HCT116 (cell line): ENCODE measurements at places on chromosomes 4 and X.

DNA sequence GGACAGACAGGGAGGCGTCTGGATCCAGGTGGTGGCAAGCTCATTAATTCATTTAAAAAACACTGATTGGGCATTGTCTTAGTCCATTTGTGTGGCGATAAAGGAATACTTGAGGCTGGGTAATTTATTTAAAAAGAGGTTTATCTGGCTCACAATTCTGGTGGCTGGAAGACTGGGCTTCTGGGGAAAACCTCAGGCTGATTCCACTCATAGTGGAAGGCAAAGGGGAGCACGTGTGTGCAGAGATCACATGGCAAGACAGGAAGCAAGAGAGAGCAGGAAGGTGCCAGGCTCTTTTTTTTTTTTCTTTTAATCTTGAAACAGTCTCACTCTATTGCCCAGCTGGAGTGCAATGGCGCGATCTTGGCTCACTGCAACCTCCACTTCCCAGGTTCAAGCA lies 100.2 kb upstream of the METTL14 start:
- no peak overlapping the region for H3K27ac ChIP-seq
- no peaks in the 10 kb centered on the region for H3K27me3 ChIP-seq

DNA sequence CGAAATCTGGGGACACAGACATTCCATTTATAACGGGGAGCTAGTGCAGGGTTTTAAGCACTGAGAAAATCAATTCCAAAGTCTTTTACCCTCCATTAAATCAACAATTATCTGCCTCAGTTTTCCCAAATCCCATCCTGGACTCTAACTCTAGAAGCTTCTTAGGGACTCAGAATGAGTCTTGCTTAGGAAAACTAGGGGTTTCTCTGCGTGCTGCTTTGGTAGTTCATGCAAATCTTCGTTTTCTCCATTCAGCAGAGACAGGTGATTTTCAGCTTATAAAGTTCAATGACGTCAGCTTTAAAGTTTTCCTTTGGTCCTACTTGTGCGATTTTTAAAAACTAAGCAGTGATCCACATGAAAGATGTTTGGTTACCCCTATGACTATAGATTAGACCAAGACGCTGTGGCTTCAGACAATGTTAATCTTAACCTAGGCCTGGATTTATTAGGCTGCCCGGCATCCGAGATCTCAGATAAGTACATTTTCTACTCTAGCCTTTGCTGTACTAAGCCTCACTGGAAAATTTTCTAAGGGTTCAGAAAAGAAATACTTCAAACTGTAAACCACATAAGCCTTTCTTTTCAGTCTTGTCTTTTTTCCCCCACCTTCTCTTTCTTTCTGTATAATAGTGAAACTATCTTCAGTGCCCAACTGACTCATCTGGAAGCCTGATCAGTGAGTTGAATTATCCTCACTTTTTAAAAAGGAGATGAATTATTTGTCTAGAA lies 121.4 kb upstream of the GATB start:
- no peak overlapping the region for H3K4me3 ChIP-seq
- H3K27ac ChIP-seq: no peak overlapping the region
- H3K4me1 ChIP-seq: no peaks in the 10 kb centered on the region
- no peaks in the 10 kb centered on the region for H3K36me3 ChIP-seq
- H3K27me3 ChIP-seq: no peaks in the 10 kb centered on the region

GRCh38 chr4:123835831-123836590 lies 439.4 kb downstream of the SPRY1 start:
- H3K36me3 ChIP-seq: no peaks in the 10 kb centered on the region
- no peak for DNase-seq
- no peak overlapping the region for H3K27ac ChIP-seq

DNA sequence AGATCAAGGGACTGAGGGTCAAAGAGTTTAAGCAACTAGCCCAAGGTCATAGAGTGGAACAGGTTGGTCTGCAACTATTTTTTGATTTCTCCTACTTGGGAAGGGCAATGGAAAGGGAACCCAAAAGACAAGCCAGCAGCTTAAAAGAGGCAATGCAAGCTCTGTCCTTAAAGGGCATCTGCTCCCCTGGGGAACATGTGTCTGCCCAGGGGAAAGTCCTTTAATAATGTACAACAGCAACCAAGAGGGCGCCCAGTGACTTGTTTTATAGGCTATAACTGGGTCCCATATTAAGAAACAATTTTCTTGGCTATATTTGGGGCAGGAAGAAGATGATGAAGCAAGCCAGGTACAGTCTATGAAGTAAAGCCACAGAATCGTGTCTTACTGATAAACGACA lies 54.7 kb upstream of the RBM47 start:
- H3K4me1 ChIP-seq: peaks cover 4% of the 10 kb centered on the region
- H3K36me3 ChIP-seq: no peaks in the 10 kb centered on the region
- no peak for DNase-seq
- H3K27ac ChIP-seq: no peak overlapping the region
- no peak overlapping the region for H3K4me3 ChIP-seq
- H3K27me3 ChIP-seq: no peaks in the 10 kb centered on the region

DNA sequence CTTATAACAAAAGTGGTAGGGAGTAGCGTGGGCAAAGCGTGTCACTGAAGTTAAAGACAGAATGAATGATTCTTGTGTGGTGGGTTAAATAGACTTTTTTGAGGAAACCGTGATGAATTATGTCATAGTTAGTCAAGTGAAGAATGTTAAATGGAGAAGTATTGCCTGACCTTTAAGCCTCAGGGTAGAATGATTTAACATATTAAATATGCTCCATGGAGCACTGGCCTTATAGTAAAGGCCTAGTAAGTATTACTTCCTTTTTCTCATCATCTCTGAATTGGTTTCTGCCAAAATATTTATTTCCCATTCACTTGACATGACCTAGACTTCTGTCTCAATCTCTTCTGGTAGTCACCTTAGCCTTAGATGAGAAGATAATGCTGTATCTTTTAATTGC lies 23.7 kb downstream of the MAGEB1 start:
- no peaks in the 10 kb centered on the region for H3K27me3 ChIP-seq
- H3K27ac ChIP-seq: no peak overlapping the region
- no peaks in the 10 kb centered on the region for H3K4me1 ChIP-seq

GRCh38 chr4:165851256-165851655 lies 21.8 kb upstream of the TLL1 start:
- no peak for DNase-seq
- no peak overlapping the region for H3K4me3 ChIP-seq
- H3K4me1 ChIP-seq: no peaks in the 10 kb centered on the region
- no peaks in the 10 kb centered on the region for H3K36me3 ChIP-seq
- H3K27me3 ChIP-seq: no peaks in the 10 kb centered on the region

DNA sequence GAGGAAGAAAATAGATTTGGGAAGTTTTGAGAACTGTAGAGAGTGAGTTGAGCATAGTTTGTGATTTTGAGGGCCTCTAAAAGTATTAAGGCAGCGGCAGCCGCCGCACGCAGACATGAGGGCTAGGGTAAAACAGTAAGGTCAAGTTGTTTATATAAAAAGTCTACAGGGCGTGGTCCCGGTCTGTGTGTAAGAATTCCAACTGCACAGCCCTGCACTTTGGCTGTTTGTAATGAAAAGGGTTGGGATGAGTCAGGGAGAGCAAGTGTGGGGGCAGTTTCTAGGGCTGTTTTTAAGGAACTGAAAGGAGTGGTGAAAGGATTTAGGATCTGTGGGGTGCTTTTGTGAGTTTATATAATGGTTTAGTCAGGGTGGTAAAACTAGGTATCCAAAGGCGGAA lies 55.0 kb downstream of the BEX3 start:
- no peak overlapping the region for H3K27ac ChIP-seq
- no peaks in the 10 kb centered on the region for H3K36me3 ChIP-seq
- no peaks in the 10 kb centered on the region for H3K4me1 ChIP-seq
- no peaks in the 10 kb centered on the region for H3K27me3 ChIP-seq

- H3K27ac ChIP-seq: no peak overlapping the region
- H3K4me1 ChIP-seq: no peaks in the 10 kb centered on the region
- H3K4me3 ChIP-seq: no peak overlapping the region
Measured at GRCh38 chr4:7575426-7575825, 140.7 kb upstream of the PSAPL1 start.

DNA sequence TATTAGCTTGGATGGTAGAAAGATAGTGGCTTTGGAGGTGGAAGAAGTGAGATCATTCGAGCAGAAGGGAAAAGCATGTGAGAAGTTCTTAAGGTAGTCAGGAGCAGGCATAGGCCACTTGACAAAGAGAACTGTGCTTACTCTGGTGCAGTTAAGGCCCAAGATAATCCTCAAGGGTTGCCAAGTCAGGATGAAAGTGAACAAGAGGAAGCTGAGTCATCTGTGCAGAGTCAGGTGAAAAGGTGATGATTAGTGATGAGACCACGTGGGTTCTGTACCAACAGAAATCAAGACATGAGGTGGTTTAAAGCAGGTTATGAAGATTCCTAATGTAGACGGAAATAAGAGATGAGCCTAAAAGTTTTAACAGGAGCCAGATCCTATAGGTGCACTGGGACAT lies 369.8 kb downstream of the DTHD1 start:
- H3K27ac ChIP-seq: no peak overlapping the region
- H3K4me1 ChIP-seq: 0 out of 2 replicates have a peak, but pooled peaks cover 3% of the 10 kb centered on the region
- H3K36me3 ChIP-seq: no peaks in the 10 kb centered on the region
- H3K27me3 ChIP-seq: no peaks in the 10 kb centered on the region
- no peak overlapping the region for H3K4me3 ChIP-seq
- peak; percentile 2 for DNase-seq

DNA sequence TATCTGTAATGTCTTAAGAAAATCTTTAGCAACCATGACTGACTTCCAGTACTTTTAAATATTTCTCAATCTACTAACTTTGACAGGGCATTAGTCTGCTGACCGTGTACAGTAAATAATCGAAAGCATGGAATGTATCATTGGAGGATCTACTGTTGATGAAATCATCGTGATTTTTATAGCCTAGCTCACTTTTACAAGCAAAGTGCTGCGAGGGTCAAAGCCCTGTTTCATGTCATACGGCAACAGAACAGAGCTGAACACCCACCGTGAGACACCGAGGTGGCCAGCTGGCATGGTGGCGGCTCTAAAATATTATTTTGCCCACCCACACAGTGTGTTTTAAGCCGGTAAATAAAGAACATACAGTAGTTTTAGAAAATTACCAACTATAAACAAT lies 679.3 kb downstream of the FAT4 start:
- no peak overlapping the region for H3K4me3 ChIP-seq
- no peak overlapping the region for H3K27ac ChIP-seq
- no peak for DNase-seq

GRCh38 chrX:152989292-152989658 lies 4.6 kb downstream of the PNMA5 start:
- H3K27ac ChIP-seq: no peak overlapping the region
- no peaks in the 10 kb centered on the region for H3K4me1 ChIP-seq
- H3K36me3 ChIP-seq: no peaks in the 10 kb centered on the region
- no peaks in the 10 kb centered on the region for H3K27me3 ChIP-seq
- H3K4me3 ChIP-seq: no peak overlapping the region

- DNase-seq: no peak
- H3K27me3 ChIP-seq: no peaks in the 10 kb centered on the region
- H3K4me3 ChIP-seq: no peak overlapping the region
- no peak overlapping the region for H3K27ac ChIP-seq
- peaks cover 7% of the 10 kb centered on the region; the same call in 1 of the 2 replicates for H3K4me1 ChIP-seq
Measured at GRCh38 chr4:82352825-82353366, 20.9 kb downstream of the HNRNPD start.

GRCh38 chrX:92209936-92210335 lies 430.8 kb downstream of the PCDH11X start:
- DNase-seq: no peak
- H3K4me3 ChIP-seq: no peak overlapping the region
- H3K27me3 ChIP-seq: no peaks in the 10 kb centered on the region
- H3K36me3 ChIP-seq: no peaks in the 10 kb centered on the region
- H3K4me1 ChIP-seq: no peaks in the 10 kb centered on the region
- no peak overlapping the region for H3K27ac ChIP-seq

GRCh38 chrX:56813318-56813837 lies 84.3 kb downstream of the NBDY start:
- H3K4me1 ChIP-seq: no peaks in the 10 kb centered on the region
- H3K27ac ChIP-seq: no peak overlapping the region
- no peak overlapping the region for H3K4me3 ChIP-seq
- H3K27me3 ChIP-seq: no peaks in the 10 kb centered on the region
- H3K36me3 ChIP-seq: no peaks in the 10 kb centered on the region
- no peak for DNase-seq

DNA sequence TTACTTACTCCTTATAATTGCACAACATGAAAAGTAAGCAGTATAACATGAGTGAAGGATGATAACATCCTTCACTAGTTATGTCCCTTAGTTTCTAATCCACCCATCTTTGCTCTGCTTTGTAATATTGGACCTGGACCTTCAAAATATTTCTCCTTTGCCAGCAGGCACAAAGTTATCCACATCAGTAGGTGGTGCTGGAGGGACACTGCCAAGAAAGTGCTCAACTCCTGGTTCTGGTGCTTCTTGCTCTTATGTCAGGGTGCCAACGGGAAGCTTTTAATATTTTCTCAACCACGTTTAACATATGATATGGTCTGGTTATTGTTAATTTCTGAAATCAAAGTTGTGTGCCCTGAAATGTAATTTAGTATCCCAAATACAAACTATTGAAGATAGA lies 49.1 kb downstream of the TMEM165 start:
- H3K27ac ChIP-seq: no peak overlapping the region
- H3K4me3 ChIP-seq: no peak overlapping the region

- no peak overlapping the region for H3K4me3 ChIP-seq
- no peak overlapping the region for H3K27ac ChIP-seq
Measured at GRCh38 chrX:96752781-96753180, 68.1 kb downstream of the DIAPH2 start.
